ENCODE measurements at places on chromosomes 4 and X.

- DNase-seq, result no peak
Observed at GRCh38 chrX:16770970-16771482, 15.2 kb upstream of the TXLNG start.

- DNase-seq, result no peak
Observed at GRCh38 chr4:54695788-54696187, 38.0 kb downstream of the KIT start.

DNA sequence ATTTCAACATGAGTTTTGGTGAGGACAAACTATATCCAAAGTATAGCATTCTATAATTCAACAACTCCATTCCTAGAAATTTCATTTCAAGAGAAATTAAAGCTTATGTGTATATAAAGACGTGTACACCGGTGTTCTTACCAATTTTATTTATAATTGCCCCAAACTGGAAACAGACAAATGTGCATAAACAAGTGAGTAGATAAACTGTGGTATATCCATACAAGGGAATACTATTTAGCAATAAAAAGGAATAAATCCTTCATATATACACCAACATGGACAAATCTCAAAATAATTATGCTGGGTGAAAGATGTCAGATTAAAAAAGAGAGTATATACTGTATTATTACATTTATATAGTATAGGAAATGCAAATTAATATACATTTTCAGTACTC lies 19.9 kb downstream of the HNRNPH2 start:
- no peak for DNase-seq

DNA sequence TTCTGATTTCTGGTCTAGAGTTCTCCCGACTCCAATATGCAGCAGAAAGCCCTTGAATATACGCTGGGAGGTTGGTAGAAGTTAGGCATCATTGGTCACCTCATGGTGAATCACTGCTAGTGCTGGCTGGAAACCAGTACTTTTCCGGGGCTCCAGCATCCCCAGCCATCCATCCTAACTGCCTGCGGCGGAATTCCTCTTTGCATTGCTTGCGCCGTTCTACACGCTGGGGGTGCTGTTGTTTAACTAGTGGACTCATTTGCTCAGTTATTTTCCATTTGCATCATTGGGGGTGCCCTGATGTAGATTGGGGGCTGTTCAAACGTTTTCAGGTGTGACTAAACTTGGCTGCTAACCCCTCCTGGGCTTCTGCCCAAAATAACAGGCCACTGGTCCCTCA lies 23.3 kb upstream of the GPR50 start:
- no peak for DNase-seq

DNA sequence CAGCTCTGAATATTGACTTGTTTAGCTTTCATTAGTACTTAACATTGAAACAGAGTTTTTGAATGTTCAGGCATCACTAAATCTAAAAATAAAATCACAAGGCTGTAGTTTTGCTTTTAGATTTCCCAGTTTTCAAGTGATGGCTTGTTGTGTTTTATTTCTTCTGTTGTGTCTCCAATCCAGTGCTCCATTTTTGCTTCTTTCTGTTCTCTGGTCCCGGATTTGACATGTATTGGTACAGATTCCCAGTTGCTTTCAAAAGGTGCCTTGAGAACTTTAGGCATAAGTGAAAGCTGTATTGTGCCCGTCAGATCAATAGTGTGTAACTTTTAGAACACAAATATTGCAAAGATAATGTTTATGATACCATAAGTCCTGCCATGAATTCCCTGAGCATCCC lies 53.2 kb downstream of the ARHGAP10 start:
- DNase-seq, result no peak

GRCh38 chr4:25913056-25913850 lies 767 bp upstream of the SMIM20 start:
- DNase-seq, result no peak

DNA sequence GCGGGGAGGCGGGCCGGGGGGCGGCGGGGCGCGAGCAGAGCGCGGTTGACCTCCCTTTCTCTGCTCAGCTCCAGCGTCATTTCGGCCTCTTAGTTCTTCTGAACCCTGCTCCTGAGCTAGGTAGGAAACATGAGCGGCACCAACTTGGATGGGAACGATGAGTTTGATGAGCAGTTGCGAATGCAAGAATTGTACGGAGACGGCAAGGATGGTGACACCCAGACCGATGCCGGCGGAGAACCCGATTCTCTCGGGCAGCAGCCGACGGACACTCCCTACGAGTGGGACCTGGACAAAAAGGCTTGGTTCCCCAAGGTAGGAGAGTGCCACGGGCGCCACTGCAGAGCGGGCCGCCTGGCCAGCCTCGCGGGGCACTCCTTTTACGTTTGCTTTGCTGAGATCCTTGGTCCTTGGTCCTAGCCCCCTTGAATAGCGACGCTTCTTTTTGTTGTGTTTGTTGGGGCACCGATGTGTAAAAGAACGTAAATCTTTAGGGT lies at the start of gene HTATSF1:
Gene HTATSF1, plus strand, starts transcription at position 37 of the 497 bp plus-strand sequence. Its CDS starts 93 bp downstream, at position 130.
- no peak for DNase-seq

DNA sequence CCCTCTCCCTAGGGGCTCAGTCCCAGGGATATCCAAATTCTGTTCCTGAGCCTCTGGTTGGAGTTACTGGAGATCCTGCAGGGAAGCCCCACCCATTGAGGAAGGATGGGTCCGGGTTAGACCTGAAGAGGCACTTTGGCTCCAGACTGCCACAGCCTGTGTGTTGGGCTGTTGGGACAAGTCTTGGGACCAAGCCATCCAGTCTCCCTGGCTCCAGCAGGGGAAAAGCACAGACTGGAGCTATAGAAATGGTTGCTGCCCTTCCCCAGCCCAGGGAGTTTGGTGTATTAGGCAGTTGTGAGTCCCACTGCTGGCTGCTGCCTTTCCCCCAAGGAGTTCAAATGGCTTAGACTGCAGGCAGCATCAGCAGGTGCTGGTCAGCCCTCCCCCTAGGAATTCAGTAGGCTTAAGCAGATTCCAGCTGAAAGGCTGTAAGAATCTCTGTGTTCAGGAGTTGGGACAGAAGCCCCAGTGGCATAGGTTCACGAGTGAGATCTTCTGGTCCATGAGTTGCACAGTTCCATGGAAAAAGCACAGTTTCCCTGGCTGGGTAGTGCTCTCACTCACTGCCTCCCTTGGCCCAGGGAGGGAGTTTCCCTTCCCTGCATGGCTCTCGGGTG lies 344.0 kb upstream of the EPHA5 start:
- no peak for DNase-seq

GRCh38 chr4:102616636-102617035 lies 115.5 kb downstream of the NFKB1 start:
- no peak for DNase-seq

- no peak for DNase-seq
Observed at GRCh38 chrX:148600131-148600530, 99.7 kb downstream of the AFF2 start.

GRCh38 chr4:81876106-81876505 lies 404.4 kb upstream of the RASGEF1B start:
- no peak for DNase-seq

DNA sequence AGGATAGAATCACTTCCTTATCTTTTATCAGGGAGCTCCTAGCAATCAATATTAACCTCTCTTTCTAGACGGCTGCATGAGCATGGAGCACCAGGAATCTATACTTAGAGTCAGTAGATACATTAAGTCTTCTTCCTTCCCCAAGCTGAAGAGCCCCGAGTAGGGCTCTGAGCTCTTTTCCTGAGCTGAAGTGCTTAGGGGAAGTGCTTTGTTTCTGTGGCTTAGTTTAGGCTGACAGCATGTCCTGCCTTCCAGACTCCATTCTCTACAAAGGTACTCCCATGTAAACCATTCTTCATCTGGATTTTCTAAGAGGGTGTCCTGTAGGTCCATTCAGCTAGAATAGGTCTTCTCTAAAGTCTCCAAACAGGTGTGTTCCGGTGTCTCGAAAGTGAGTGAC lies 127.5 kb upstream of the AFF2 start:
- DNase-seq, result no peak

- no peak for DNase-seq
Observed at GRCh38 chr4:109990261-109991257, 77.9 kb downstream of the EGF start.

GRCh38 chr4:145709843-145710242 lies 29.9 kb downstream of the C4orf51 start:
- no peak for DNase-seq

DNA sequence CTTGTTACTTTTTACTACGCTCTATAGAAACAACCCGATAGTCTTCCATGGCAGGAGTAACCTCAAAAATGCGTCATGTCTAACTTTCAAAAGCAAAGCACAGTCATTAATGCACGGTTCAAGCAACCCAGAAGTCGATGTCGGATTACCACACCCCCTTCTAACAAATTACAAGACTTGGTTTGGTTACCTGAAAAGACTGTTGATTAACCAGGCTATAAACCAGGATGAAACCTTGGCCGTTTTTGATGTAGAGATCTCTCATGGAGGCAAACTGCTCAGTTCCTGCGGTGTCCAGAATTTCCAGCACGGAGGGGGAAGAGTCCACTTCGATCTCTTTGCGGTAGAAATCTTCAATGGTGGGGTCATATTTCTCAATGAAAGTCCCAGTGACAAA lies 2.4 kb downstream of the RAP2C start:
- no peak for DNase-seq

GRCh38 chr4:147791865-147792264 lies 60.0 kb downstream of the ARHGAP10 start:
- DNase-seq, result no peak

GRCh38 chr4:29710519-29710918 lies 1009.6 kb upstream of the PCDH7 start:
- no peak for DNase-seq
